Immature natural killer cell (primary cell): ENCODE measurements at places on chromosomes 3 and 15. TPM values are rescaled to one million over a fixed set of nuclear protein-coding genes. Genes with fewer than 3 reads are reported as not detected.

DNA sequence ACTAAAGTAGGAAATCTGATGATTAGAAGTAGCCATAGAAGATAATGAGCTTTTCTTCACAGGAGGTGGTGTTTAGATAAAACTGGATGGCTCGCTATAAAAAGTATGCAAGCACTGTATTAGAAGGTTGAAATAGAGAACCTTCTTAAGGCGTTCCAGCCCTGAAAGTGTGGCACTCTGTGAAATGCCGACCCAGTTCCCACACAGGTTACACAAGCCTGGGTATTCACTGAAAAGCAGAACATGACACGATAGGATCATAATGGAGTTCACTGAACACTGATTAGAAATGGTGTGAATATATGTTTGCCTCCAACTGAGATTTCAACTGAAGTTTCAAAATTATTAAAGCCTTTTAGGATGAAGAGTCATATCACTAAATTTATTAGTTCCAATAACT is 15.0 kb upstream of the LRRC34 start:
- no peaks in the 10 kb centered on the region for H3K36me3 ChIP-seq
- H3K4me3 ChIP-seq: no peak overlapping the region
- H3K27me3 ChIP-seq: peaks cover 6% of the 10 kb centered on the region
- H3K4me1 ChIP-seq: no peaks in the 10 kb centered on the region

DNA sequence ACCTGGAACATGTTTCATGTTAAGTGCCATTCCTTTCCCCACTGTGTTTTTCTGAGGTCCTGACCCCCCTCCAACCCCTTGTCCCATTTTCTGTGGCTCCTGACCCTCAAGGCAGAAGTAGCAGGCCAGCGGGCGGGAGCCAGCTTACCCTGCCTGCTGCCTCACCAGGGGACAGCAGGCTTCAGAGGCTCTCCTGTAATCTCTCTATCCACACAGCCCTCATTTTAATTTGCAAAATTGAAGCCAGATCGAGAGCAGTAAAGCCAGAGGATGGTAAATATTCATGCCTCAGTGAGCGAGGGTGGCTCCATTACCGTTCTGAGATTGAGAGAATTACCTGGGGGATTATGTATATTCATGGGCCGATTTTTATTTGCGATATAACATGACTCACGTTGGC is 147.6 kb downstream of the DNAJB8 start:
- H3K4me1 ChIP-seq: peaks cover 4% of the 10 kb centered on the region
- H3K4me3 ChIP-seq: no peak overlapping the region
- no peak overlapping the region for H3K27ac ChIP-seq
- no peaks in the 10 kb centered on the region for H3K27me3 ChIP-seq
- H3K36me3 ChIP-seq: peaks cover 9% of the 10 kb centered on the region
- DNase-seq: no peak

- no peak overlapping the region for H3K27ac ChIP-seq
- no peaks in the 10 kb centered on the region for H3K4me1 ChIP-seq
- no peak overlapping the region for H3K4me3 ChIP-seq
- H3K27me3 ChIP-seq: no peaks in the 10 kb centered on the region
- no peak for DNase-seq
- H3K36me3 ChIP-seq: no peaks in the 10 kb centered on the region
Observed at GRCh38 chr3:111143-112069, 85.2 kb upstream of the CHL1 start.

GRCh38 chr3:4292301-4292700 is 10.9 kb upstream of the SETMAR start:
- no peaks in the 10 kb centered on the region for H3K36me3 ChIP-seq
- no peak for DNase-seq
- H3K27me3 ChIP-seq: no peaks in the 10 kb centered on the region
- no peak overlapping the region for H3K4me3 ChIP-seq
- peaks cover 9% of the 10 kb centered on the region for H3K4me1 ChIP-seq

SNX1 gene
- polyA plus RNA-seq: 83.6 TPM

GRCh38 chr15:39961051-39961450 is 27.1 kb downstream of the EIF2AK4 start:
- H3K27ac ChIP-seq: no peak overlapping the region
- no peak overlapping the region for H3K4me3 ChIP-seq
- H3K27me3 ChIP-seq: no peaks in the 10 kb centered on the region
- H3K36me3 ChIP-seq: peaks cover 34% of the 10 kb centered on the region
- DNase-seq: no peak

CHRNA5 gene
- 1.4 TPM for polyA plus RNA-seq

- H3K4me3 ChIP-seq: no peak overlapping the region
- H3K4me1 ChIP-seq: no peaks in the 10 kb centered on the region
- no peak for DNase-seq
- no peaks in the 10 kb centered on the region for H3K27me3 ChIP-seq
- H3K36me3 ChIP-seq: no peaks in the 10 kb centered on the region
- no peak overlapping the region for H3K27ac ChIP-seq
Observed at GRCh38 chr3:122298239-122298638, 26.8 kb upstream of the CSTA start.

DNA sequence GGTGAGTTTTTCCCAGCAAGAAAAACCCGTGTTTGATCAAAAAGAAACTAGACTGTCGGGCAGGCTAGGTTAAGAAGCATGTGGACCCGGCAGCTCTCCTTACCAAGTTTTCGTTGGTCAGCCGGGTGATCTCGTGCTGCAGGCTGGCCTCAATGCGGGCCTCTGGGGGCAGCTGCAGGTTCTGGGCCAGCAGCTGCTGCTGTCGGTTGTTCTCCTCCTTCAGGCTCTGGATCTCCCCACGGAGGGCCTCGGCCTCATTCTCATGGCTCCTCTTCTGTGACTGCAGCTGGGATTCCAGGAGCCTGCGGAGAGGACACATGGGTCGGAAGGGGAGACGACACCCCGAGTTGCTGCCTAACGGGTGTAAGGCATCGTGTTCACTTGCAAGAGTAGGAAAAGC is 44.5 kb upstream of the MYO5C start:
- H3K27me3 ChIP-seq: peaks cover 2% of the 10 kb centered on the region
- no peak overlapping the region for H3K4me3 ChIP-seq
- no peak for DNase-seq
- no peak overlapping the region for H3K27ac ChIP-seq
- peaks cover 37% of the 10 kb centered on the region for H3K36me3 ChIP-seq

DNA sequence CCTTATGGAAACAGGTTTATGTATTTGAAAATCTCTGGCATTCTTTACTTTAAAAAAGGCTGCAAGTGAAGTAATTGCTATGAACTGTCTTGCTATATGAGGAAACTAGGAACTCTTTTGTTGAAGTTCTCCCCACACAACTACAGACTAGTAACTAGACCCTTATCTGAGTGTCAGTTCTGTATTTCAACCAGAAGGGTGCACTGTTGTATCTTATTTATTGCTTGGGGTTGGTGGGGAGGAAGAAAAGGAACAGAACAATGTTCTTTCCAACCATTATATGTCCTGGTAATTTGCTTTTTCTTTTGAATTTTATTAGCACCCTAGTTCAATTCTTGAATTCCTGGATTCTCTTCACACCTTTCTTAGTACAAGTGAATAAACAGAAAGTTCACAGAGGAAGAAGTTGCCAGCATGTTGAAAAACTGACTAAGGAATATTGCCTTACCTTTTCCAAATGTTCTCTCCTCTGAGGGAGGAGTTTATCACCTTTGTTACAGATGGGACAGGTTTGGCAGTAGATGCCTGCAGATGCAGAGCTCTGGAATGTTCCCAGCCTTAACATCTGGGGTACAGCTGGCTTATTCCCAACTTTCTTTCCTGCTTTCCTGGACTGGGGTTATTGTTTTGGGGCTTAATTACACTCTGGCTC is 162.4 kb upstream of the CFAP20DC start:
- H3K4me1 ChIP-seq: no peaks in the 10 kb centered on the region

STXBP5L gene
- polyA plus RNA-seq: not detected
